Stimulated activated CD4-positive, alpha-beta T cell treated with anti-CD3 and anti-CD28 coated beads, Interleukin-12 subunit alpha, Interleukin-12 subunit beta, amount 100 ng/mL, for 24 hours (primary cell): ENCODE measurements at places on chromosomes 2 and 18.

DNA sequence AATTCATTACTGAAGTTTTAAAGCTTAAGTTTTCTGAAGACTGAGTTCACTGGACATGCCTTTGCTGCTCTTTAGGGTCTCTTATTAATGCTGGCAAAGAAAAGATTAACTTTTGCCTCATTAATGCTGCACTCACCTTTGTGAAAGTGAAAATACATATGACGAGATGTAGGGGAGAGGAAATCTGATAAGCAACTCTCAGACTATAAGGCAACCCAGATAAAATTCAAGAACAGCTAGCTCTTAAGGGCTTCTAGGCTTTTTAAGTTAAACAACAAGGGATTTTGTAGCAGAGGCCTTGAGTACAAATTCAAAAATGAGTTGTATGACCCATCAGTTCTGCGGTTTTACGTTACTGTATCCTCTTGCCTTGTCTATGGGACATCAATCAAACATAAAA is 143.7 kb downstream of the USP34 start:
- DNase-seq, result no peak

GRCh38 chr2:7986431-7986830 is 695.4 kb upstream of the ID2 start:
- DNase-seq, result no peak

- DNase-seq, result no peak
Measured at GRCh38 chr2:151029406-151030157, 232.1 kb downstream of the RBM43 start.

GRCh38 chr2:167900435-167901114 is 346.8 kb downstream of the STK39 start:
- DNase-seq, result no peak
